Epithelial cell of alveolus of lung (primary cell): ENCODE measurements at places on chromosomes 5 and 9. TPM values are rescaled to one million over a fixed set of nuclear protein-coding genes. Genes with fewer than 3 reads are reported as not detected.

NUTM2F gene
- not detected in 2 replicates for total RNA-seq

PURA gene
- total RNA-seq = 4.8 and 7.8 TPM in 2 replicates

MCIDAS gene
- total RNA-seq = not detected in 2 replicates

LVRN gene
- total RNA-seq = 0.13 TPM in 1 of 2 replicates, not detected in the other

FOXI1 gene
- total RNA-seq = not detected in 2 replicates

GMCL2 gene
- total RNA-seq = not detected in 2 replicates

SMC5 gene
- 14.5 and 16.8 TPM in 2 replicates for total RNA-seq

RMRP gene
- total RNA-seq = 5,375 and 9,932 TPM in 2 replicates

CDH6 gene
- total RNA-seq = 3.4 and 12.3 TPM in 2 replicates
